ENCODE measurements at places on chromosomes 1 and 21.

- no peak for DNase-seq
These were observed 22.0 kb downstream of the SYT6 start for GRCh38 chr1:114131526-114132220.

GRCh38 chr1:94971491-94971924 lies 44.6 kb upstream of the CNN3 start:
- no peak for DNase-seq

DNA sequence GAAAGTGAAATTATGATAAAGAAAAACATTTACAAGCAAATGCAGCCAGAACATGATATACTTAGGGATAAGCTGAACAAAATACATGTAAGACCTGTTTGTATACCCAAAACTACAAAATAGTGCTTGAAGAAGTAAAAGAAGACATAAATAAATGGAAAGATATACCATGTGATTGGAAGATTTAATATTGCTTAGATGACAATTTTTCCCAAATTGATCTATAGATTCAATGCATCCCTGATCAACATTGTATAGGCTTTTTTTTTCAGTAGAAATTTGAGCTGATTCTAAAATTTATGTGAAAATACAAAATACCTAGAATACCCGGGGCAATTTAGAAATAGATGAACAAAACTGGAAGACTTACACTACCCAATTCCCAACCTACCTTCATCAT lies 76.4 kb downstream of the GABPA start:
- no peak for DNase-seq

GRCh38 chr1:199123615-199124014 lies 484.8 kb downstream of the PTPRC start:
- no peak for DNase-seq

DNA sequence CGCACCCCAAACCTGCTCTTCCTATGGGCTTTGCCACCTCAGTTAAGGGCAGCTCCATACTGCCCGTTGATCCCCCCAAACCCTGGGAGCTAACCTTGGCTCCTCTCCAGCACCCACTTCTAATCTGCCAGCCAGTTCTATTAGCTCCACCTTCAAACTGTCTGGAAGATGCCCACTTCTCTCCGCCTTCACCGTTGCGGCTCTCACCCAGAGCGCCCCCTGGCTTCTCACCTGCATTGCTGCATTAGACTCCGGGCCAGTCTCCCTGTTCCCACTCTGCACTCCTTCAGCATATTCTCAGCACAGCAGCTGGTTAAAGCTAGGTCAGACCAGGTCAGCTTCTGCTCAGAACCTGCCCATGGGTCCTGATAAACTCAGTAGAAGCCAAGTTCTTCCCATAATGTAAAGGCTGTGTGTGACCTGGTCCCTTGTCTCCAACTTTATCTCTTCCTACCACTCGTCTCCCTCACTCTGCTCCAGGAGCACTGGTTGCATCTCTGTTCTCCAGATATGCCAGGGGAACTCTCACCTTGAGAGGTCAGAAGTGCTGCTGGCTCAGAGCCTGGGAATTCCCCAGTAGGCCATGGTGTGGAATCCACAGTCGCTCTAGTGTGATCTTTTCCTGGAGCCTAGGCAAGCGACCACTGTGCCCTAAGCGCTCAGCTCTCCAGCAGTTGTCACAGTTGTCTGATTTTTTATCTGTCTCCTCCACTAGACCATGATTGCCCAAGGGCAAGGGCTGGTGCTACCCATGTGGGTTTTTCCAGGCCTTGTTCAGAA lies 150.3 kb downstream of the HMGB4 start:
- no peak for DNase-seq

GRCh38 chr1:40047276-40047675 lies 6.7 kb downstream of the CAP1 start:
- DNase-seq = no peak

- DNase-seq = no peak
These were observed 34.5 kb upstream of the MAP1LC3C start for GRCh38 chr1:242033447-242033846.

DNA sequence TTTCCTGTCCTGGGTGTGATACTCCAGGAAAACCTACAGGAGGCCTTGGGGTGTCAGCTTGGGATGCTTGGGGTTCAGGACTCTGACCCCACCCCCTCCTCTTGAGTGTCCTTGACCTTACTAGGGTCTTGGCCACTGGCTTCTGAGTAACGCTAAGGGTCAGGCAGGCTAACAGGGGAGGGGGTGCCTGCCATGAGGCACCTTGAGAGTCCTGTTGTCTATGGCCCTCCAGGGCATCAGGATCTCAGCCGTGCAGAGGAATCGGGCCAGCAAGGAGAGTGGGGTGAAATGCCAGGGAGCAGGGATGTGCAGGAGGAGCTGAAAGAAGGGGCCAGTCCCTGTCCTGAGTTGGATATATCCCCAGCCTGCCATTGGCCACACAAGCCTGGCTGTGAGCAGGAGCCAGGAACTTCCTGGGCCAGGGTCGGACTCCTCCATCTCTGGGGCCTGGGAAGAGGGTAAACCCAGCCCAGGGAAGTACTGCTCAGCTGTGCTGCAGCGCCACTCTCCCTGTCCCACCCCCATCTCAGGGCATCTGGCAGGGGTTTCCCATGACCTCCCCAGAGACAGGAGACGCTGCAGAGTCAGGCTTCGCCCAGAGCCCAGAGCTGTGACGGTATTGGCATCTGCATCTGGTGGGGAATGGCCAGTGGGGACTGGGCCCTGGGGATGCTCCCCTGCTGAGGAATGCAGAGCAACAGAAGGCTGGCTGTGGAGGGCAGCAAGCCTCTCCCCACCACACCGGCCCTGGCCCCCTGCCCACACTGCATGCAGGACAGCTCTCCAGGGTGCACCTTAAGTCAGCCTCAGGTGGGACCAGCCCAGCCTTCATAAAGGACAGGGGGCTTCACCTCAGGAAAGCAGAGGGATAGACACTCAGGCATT lies 6.3 kb downstream of the KIF21B start:
- DNase-seq = no peak

DNA sequence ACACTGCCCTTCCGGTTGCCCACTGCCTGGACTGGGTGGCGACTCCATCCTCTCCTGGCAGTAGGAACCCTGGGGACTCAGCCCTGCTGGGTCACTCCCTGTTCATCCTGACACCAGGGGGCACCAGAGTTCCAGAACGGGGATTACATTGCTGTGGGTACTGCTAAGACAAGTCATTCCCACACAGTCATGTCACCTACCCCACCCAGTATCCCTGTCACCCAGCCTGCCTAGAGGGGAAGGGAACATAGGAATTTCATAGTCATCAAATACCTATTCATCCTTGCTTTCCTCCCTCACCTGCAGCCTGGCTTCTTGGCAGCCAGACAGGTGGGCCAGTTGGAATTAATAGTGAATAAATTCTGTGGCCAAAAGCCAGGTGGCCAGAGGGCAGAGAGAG lies 9.8 kb upstream of the SFN start:
- DNase-seq = no peak

GRCh38 chr1:87795615-87796337 lies 467.1 kb downstream of the LMO4 start:
- DNase-seq = no peak

- no peak for DNase-seq
These were observed 71.0 kb upstream of the WDR26 start for GRCh38 chr1:224505454-224506093.

DNA sequence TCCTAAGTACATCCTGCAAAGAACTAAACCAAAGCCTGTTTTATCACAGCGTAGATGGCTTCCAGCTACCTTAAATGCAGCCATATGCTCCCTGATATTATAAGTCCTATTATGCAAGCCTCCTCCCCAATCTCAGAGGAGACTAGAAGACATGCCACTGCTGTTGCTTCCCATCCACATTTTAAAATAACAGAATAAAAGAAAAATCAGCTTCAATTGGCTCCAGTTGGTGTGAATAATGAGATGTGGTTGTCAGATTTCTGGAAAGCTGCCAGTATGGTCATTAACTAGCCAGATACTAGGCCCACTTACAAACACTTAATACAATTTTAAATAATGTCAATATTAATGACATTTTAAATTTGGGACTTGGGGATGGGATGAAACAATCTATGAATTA lies 25.7 kb downstream of the WARS2 start:
- no peak for DNase-seq

GRCh38 chr1:66676613-66677298 lies 75.5 kb upstream of the DYNLT5 start:
- no peak for DNase-seq

GRCh38 chr21:17796037-17796403 lies 23.1 kb downstream of the C21orf91 start:
- no peak for DNase-seq

GRCh38 chr1:193437785-193438184 lies 251.4 kb upstream of the B3GALT2 start:
- no peak for DNase-seq

- DNase-seq = no peak
These were observed 29.9 kb upstream of the TMEM61 start for GRCh38 chr1:54950369-54951163.

DNA sequence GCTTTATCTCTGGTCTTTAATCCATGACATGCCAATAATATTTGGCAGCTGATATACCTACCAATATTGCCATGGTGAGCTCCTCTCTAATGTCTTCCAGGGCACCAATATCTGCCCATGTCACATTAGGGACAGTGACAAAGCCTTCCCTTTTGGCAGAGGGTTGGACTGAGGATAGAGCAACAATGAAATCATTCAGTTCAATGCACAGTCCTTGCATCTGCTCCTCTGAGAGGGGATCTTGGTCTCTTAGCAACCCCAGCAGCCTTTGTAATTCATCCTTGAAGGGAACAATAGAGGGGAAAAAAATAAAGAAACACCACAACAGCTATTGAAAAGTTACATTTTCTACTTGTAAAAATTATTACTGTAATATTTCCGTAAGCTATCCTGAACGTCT lies 42.3 kb downstream of the NVL start:
- DNase-seq = no peak

GRCh38 chr1:155383406-155383805 lies 62.7 kb downstream of the RUSC1 start:
- DNase-seq = no peak

- DNase-seq = no peak
These were observed 107.7 kb upstream of the TMPRSS2 start for GRCh38 chr21:41615613-41616012.

GRCh38 chr1:88916883-88917282 lies 25.5 kb upstream of the GTF2B start:
- no peak for DNase-seq

- DNase-seq = peak; percentile 29
These were observed 67.3 kb downstream of the NOS1AP start for GRCh38 chr1:162136760-162137159.

DNA sequence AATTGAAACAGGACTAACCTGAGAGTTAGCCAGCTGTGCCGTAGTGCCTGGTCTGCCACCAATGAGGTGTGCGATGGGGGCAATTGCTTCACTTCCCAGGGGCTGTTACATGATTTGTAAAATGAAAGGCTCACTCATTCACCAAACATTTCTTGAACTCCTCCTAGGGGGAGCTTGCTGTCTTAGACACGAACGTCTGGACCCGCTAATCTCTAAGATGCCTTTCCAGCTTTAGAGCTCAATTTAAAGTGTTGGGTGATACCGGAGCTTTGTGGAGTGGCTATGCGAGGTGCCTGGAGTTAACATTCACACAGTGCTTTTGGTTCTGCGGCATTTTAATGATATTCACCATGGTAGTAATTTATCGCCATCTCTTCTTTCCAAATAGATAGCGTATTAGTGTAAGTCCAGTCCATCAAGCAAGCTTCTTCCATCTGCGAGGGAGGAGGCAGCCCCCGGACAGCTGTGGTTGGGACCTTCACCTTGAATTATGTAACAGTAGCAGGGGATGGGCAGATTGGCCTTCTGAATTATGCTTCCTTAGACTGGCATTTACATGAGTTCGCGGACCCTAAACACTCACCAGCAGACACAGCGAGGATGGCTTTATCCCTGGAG lies 179.9 kb downstream of the ADSS2 start:
- DNase-seq = no peak

GRCh38 chr1:55696181-55696754 lies 481.1 kb upstream of the USP24 start:
- no peak for DNase-seq

DNA sequence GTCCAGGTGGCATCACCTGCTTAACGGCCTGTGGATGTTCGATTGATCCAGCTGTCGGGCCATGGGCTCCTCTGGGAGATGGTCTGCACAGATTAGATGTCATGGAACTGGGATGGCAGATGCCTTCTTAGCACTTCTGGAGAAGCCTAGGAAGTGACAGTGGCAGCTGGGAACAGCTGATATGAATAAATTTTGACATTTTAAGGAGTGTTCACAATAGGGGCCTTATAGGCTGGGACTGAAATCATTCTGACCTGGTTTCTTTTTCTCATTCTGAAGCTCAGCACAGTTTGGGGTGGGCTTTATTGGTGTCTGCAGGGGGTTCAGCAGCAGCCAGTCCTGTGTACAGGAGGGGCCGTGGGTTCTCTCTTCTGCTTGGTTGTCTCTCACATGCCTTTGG lies 175.3 kb downstream of the CACNA1E start:
- no peak for DNase-seq

GRCh38 chr1:205435578-205436573 lies 14.0 kb upstream of the LEMD1 start:
- DNase-seq = no peak

GRCh38 chr1:11281518-11282331 lies 8.7 kb downstream of the UBIAD1 start:
- no peak for DNase-seq

GRCh38 chr1:39195166-39196111 lies 9.1 kb upstream of the MACF1 start:
- DNase-seq = no peak

Measured in glomerular endothelial cell (primary cell).